ENCODE measurements at places on chromosomes 3 and 15.
A peak's percentile ranks its signal among the peaks of the same experiment; 100 is the strongest.

DNA sequence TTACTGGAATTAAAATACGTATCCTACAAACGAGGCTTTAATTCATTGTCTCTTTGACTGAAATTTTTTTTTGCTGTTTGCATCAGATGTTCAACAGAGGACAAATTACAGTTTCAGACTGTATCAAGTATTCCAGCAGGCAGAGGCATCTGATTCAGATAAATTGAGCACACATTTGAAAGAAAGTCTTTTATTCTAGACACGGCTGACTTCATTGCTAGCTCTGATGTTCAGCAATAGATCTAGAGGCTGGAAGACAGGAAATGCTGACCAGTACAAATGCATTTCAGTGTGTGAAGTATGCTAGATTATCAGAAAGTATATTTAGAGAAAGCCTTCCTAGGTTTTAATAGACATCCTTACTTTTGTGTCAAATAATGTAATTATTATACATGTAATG, 472.2 kb downstream of the NLGN1 start:
- no peak for DNase-seq

- DNase-seq = no peak
These were observed 168.2 kb downstream of the PEAK1 start for GRCh38 chr15:77251662-77252061.

GRCh38 chr15:59373215-59373614, 544 bp upstream of the MYO1E start:
- DNase-seq = no peak

- no peak for DNase-seq
These were observed 22.7 kb upstream of the OR5K1 start for GRCh38 chr3:98440283-98440682.

DNA sequence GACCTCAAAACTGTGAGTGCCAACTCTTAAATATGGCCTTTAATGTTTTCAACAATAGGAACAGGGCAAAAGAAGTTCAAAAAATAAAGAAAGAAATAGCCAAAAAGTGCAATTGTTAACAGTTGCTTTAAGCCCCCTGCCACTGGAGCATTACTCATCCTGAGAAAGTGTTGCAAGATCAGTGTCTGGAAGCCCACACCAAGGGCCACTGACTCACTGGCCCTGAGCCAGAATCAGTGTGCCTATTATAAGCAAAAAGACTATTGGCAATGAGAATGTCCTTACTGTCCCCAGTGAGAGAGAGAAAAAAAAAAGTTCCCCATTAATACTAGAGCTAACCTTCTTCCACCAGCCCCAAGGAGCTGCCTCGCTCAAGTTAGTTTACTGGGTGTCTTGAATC, 480.1 kb upstream of the ZNF385D start:
- no peak for DNase-seq

DNA sequence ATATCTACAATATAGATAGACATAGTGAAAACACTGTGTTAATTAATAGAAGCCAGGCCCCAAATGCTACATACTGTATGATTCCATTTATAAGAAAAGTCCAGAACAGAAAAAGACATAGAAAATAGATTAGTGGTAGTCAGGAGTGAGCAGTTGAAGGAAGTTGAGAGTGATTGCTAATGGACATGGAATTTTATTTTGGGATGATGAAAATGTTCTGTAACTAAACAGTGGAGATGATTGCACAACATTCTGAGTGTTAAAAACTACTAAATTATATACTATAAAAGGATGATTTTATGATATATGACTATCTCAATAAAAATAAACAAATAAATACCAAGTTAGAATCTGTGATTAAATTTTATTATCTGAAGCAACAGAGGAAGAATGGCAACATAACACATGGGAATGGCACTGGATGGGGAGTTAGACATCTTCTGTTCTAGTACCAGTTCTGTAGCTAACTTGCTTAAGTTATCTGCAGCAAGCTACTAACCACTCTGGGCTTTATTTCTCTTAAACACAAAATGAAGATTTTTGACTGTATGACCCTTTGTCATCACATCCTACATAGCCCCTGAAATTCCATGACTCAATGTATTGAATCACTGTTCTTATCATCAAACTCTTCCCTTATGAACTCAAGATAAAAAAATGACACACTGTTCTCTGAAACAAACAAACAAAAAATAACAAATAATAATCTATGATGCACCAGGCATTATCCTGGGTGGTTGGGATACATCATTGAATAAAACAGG, 612.7 kb downstream of the TBL1XR1 start:
- no peak for DNase-seq

DNA sequence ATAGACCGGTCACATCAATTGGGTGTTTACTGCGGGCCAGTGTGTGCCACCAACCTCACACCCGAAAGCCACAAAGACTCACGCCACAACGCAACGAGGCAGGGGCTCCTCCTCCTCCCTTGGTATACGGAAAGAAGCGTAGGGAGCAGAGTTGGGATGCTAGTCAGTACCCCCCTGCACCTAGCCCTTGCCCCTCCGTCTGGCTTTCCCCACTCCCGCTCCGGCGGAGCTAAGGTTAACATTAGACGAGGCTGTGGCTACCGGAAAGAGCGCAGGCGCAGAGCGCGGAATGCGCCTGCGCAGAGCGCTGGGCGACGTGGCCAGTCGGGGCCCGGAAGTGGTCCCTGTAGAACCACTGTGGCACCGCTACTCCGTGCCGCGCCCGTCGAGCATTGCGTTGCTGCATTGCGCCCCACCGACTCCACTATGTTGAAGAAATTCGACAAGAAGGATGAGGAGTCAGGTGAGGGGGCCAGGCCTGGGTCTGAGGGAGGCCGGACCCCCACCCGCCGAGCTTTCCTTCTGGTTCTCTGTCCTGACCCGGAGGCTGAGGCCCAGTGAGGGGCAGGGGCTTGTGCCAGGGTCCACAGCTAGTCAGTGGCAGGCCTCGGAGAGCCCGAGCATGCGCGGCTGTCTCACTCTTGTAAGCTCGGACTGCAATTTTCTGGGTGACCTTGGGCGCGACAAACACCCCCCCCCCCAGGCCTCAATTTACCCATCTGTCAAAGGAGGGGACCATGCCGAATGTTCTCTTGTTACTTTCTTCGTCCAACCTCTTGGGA, at the start of gene COPG1:
Gene COPG1 (plus strand): TSS at position 323 of the 782 bp plus-strand sequence. CDS start 104 bp downstream, at position 427.
- DNase-seq = peak; percentile 97

- no peak for DNase-seq
These were observed 1.8 kb upstream of the RPP25 start for GRCh38 chr15:74958320-74958907.

DNA sequence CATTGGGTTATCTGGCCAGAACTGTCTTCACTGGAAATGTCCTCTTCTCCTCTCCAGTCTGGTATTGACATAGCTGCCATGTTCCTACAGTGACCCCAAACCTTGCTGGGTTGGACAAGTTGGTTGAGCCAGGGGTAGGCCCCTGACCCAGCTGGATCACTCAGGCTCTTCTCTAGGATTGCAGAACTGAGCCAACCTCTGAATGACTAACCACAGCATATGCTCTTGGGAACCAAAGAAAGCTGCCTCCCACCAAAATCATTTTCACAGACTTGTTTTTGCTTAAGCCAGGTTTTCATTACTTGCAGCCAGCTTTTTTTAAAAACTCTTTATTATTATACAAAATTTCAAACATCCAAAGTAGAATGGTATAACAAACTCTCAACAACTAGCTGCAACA, 41.4 kb downstream of the FSIP1 start:
- no peak for DNase-seq

- no peak for DNase-seq
These were observed 451.1 kb upstream of the ATP11B start for GRCh38 chr3:182342252-182342651.

DNA sequence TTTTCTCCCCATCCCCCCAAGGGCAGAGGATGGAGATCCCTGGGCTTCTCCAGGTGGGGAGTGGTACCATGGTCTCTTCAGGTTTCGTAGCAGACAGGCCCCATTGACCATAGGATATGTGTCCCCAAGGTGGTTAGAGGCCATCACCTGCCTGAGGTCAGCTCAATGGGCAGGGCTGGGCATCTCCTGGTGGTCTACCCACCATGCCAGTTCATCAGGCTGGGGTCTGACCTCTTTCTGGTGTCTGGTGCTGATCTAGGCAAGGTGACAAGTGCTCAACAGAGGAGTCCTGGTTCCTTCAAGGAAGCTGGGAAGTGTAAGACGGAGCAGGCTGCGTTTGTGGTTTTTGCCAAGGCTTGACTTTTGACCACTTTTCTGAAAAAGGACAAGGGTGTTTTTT, 71.4 kb downstream of the SMAD3 start:
- no peak for DNase-seq

DNA sequence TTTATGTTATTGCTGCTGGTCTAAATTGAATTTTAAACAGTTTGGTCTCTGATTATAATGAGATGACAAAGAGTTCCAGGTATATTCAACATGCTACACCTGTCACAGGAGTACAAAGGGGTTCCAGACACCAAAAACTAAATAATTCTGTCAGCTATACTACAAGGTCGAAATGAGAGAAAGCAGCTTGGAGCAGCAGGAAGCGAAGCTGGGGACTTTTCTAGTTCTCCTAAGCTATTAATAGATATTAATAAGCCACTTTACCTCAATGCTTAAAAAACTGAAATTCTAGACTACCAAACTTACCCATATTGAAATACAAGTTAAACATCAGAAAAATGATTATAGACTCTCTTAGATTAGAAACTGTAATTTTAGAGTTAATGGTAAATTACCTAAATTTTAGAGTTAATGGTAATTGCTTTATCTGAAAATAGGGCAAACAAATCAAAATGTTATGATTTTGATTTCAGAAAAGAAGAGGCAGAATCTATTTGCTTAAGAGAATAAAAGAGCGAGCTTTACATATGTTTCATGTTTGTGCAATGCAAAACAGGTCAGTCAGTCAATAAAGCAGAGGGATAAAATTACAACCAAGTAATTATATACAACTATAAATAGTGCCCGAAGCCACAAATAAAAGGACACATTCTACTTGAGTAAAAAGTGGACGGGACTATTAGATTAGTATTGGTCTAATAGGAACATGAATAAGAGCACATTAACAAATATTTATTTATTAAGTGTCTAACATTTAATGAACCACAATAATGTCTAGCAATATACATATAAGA, 16.8 kb downstream of the HSPBAP1 start:
- no peak for DNase-seq

- no peak for DNase-seq
These were observed 7.4 kb downstream of the SEMA3G start for GRCh38 chr3:52437326-52438103.

GRCh38 chr3:117512975-117513374, 803.4 kb downstream of the TUSC7 start:
- DNase-seq = no peak

DNA sequence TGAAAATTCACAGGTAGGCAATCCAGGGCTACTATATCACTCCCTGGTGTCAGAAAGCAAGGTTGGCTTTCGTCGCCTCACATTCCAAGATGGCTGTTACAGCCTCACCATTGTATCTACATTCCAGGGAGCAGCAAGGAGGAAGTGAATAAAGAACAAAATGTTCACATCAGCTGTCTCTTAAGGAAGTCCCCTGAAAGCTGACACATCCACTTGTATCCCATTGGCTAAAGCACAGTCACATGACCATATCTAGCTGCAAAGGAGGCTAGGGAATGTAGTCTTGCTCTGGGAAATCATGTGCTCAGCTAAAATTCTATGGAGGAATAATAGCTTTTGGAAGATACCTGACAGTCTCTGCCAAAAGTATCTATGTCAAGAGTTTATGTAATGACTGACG, 12.8 kb upstream of the GATA2 start:
- DNase-seq = no peak

GRCh38 chr15:78838489-78838888, 27.2 kb upstream of the ADAMTS7 start:
- DNase-seq = peak; percentile 65

DNA sequence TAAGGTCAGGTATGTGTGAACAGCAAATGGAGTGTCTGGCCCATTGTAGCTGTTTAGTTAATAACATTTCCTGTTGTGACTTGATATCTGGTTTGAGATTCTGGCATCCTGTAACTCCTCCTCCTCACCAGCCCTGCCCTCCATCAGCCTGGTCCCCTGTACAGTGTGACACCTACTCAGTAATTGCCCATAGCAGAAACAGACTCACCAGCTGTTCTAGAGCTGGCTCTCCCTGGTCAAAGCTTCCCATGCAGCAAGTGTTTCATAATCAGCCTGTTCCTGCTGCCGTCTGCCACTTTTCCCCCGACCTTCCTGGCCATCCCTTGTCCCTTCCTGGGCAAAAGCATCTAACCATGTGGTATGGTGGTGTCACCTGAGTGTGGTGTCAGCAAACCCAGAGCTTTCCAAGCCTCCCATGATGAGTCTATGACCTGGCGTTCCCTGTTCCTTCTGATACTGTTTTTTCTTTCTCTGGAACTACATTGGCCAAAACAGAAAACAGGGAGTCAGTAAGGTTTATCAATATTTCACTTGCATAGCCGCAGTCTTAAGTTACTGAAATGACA, 55.4 kb downstream of the B3GALNT1 start:
- no peak for DNase-seq

DNA sequence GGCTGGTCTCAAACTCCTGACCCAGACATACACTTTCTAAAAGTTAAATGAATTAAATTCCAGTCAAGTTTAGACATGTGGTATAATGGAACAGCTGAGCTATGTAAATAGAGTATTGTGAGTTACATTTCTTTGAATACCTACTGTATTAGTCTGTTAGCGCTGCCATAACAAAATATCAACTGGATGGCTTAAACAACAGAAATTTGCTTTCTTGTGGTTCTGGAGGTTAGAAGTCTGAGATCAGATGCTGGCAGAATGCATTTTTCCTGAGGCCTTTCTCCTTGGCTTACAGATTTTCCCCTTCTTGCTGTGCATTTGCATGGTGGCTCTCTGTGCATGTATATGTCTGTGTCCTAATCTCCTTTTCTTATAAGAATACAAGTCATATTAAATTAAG, 101.5 kb upstream of the TGFBR2 start:
- no peak for DNase-seq

GRCh38 chr3:99842826-99843589, 25.3 kb downstream of the CMSS1 start:
- DNase-seq = peak; percentile 63

- DNase-seq = no peak
These were observed 14.9 kb downstream of the TGM5 start for GRCh38 chr15:43251871-43252250.

DNA sequence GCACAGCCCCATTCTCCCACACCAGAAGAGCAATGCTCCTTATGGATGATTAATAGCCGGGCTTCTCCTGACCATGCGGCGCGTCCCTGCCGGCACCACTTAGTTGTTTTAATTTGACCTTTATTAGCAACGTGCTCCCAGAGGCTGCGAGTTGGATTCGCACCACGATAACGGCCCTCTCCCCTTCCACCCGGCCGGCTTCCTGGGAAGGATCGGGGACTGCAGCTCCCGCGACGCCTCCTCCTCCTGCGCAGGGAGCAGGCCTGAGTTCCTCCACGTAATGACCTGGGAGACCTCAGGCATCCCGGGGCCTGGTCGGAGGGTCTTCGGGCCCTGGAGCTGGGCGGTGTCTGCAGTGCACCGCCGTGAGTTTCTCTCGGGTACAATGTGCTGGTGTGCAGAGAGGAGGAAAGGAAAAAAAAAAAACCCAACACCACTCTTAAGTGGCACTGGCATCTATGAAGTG, 243.3 kb upstream of the TOPAZ1 start:
- no peak for DNase-seq

DNA sequence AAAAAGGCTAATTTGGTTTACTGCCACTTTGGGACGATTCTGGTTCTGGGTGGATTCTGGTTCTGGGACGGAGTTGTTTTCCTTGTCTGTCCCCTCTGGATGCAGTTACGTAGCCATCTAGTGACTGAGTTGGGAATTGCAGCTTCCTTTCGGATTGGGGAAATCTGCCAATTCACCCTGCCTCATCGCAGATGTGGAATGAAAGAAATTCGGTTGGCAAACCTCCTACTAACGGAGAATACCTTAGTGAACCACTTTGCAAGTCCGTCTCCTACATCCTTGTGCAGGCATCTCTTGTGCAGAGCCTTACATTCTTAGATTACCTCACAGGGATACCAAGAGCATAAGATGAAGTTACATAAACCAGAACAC, 31.5 kb upstream of the AP4E1 start:
- DNase-seq = peak; percentile 78
